NK-92 treated with Interleukin-12 subunit alpha and Interleukin-12 subunit beta, amount 100 ng/mL, for 24 hours (cell line): ENCODE measurements at places on chromosomes 2 and 18.

DNA sequence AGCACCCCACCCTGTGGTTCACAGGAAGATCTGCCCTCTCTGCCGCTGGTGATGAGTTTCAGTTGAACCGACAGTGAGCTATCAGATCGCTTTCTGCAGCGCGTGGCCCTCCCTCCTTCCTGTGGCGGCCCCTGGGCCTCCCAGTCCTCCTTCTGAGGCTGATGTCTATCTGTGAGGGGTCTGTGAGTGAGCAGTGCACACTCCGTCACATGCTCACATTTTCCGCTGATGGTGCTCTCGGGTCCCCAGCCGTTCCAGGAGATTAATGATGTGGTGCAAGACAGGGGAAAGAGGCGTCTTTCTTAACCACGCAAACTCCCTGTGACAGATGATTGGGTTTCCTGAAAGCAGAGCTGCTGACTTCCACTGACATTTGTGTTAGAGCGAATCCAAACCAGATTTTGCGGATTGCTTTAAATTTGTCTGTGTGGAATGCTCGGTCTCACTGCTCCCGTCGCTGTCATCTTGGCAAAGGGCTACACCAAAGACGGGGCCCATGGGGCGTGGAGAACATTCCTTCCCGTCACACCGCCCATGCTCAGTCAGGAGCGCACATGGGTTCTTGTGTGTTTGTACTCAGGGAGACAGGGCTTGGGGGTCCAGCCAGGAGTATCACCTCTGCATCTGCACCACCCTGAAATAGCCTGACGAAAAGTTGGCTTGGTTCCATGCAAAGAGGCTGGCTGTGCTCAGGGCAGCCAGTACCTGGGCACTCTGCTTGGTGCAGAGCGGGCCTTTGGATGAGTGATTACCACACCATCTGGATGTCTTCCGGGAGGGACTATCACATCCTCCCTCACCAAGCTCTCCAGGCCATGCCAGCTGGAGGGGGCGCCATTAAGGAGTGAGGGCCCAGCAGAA is 154.7 kb upstream of the HS6ST1 start:
- DNase-seq: no peak

DNA sequence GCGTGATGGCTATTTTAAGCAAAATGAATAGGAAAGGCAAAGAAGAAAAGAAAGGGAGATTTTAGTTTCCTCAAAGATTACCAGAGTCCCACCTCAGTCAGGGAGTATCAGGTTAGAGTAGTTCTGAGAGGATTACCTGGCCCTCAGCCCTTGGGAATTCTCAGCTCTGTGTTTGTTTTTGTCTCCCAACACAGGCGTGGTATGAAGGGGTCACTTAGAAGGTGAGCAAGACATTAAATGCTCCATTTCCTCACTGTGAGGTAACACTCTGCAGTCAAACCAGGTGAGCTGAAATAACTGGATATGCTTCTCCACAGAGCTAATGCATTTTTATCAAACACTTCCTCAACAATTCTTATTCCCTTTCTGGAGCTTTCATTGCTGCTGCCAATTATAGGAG is 232.2 kb downstream of the IKZF2 start:
- DNase-seq: no peak

DNA sequence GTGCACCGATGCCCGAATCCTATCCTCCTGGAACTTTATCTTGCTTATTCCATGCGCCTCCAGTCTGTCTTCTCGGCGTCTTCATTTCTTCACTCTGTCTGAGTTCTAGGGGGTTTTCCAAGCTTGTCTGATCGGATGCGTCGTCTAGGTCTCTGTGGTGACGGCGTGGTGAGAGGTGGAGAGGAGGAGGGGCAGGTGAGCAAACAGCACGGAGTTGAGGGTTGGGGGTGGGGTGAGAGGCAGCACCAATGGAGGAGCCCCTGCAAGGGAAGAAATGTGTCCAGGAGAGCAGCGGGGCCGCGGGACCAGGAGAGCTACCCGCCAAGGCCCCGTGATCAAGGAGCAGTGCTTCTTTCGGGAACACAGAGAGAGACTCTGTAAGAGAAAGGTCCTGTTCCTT is 131.3 kb upstream of the TWIST2 start:
- DNase-seq: no peak

DNA sequence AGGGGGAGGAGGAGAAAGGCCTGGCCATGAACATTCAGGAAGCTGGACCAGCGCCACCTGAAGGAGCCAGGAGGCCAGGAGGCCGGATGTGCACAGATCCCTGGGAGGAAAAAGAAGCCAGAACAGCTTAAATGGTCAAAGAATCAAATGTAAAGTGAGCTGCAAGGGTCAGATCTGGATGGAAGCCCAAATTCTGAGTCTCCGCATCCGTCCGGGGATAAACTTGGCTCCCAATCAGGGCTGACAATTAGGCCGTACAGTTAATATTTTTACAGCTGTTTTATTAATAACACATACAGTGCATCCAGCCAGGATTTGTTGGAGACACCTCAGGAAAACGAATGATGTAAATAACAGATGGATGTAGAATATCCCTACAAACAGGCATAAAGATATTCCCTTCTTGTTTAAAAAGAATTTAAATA is 495.1 kb upstream of the TCF4 start:
- no peak for DNase-seq

- DNase-seq: peak; percentile 32
Observed at GRCh38 chr2:151999053-151999452, 99.8 kb downstream of the CACNB4 start.

- no peak for DNase-seq
Observed at GRCh38 chr2:127648321-127648720, 2.4 kb downstream of the GPR17 start.

DNA sequence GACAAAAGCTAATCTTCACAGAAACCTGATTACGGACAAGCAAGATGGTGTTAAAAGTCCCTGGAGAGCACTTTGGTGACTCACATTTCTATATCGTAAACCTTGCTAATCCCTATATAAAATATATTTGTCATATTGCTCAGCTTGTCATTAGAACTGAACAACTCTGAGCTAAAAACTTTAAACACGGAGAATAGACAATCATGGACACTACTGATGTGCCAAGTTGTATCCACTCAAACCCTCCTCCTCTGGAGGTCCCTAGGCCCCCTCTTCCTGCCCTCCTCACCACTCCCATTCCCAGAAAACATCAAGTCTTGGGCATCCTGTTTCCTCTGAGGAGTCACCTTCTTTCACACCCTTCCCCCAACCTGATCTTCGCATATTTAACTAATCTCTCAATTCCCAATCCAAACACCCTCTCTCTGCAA is 138.7 kb upstream of the PID1 start:
- no peak for DNase-seq

DNA sequence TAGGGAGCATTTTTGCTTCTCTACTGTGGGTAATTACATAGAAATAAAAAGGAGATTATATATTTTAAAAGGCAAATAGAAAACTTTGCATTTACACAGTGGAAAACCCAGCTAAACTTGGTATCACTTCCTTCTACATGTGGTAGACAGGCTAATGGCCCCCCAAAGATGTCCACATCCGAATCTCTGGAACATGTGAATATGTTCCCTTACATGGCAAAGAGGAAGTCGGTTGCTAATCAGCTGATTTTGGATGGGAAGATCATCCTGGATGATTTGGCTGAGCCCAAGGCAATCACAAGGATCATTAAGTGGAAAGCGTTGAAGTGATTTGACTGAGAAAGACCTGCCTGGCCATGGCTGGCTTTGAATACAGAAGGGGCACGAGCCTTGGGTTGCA is 26.2 kb downstream of the CREG2 start:
- no peak for DNase-seq

DNA sequence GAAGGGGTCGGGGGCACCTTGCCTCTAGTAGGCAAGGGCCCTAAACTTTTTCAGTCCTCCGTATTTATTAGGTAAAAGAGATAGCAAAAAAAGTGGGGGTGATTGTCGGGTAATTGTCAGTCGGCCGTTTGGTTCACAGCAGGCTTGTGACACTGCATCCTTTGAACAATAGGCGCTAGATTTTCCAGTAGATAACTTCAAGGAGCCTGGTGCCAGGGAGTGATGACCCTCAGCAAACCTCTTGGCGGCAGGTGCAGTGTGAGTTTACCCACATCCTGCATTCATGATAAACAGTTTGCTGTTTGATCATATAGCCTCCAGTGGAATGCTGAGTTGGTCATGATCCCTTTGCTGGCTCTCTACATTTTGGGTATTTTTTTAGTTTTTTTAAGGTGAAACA is 22.9 kb downstream of the SERPINB8 start:
- DNase-seq: no peak

GRCh38 chr18:77339623-77340022 is 90.0 kb downstream of the GALR1 start:
- no peak for DNase-seq

DNA sequence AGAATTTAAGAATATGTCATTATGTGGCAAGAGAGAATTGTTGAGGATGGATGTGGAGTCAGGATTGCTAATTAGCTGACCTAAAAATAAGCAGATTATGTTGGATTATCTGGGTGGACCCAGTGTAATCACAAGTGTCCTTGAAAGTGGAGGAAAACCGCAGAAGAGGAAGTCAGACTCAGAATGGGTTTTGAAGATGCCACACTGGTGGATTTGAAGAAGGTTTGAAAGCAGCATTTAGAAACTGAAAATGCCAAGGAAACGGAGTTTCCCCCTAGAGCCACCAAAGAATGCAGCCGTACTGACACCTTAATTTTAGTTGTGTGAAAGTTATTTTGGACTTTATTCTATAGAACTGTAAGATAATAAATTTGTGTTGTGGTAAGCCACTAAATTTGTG is 41.6 kb upstream of the DPP10 start:
- no peak for DNase-seq

DNA sequence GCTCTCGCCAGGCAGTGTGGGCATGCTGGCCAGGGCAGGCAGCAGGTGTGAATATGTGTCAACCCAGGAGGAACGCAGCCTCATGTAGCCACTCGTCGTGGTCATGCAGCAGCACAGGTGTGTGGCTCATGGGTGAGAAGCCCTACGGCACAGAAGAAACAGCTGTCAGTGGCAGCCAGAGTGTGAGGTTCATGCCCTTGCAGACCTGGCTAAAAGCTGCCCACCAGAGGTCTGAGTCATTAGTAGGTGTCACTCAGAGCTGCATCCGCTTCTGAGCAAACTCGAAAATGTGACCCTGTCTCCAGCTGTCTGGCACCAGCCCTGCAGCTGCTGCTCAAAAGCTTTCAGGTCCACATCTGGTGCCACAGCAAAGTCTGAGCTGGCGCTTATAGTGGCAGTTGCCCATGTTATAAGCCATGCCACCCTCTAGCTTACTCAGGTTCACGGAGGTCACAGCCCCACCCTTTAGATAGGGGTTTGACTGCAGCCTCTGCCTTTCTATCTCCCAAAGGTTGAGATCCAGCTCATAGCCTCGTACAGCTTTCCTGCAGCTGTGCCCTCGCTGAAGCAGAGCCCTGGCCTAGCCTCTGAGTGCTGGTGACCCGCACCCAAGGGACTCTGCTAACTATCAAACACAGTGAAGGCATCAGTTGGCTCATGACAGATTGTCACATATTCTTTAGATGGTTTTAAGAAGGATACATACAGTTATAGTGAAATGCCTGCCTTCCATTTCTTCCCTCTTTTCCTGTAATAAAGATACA is 195.0 kb downstream of the CCDC102B start:
- DNase-seq: peak; percentile 32

GRCh38 chr2:46116553-46116991 is 180.6 kb upstream of the EPAS1 start:
- DNase-seq: no peak

GRCh38 chr2:129709956-129710598 is 269.4 kb upstream of the RAB6C start:
- DNase-seq: no peak

GRCh38 chr2:30940839-30941238 is 133.6 kb upstream of the CAPN13 start:
- DNase-seq: no peak

- DNase-seq: no peak
Observed at GRCh38 chr2:68000170-68000825, 62.5 kb downstream of the C1D start.

- no peak for DNase-seq
Observed at GRCh38 chr2:138829326-138829919, 49.2 kb upstream of the NXPH2 start.

GRCh38 chr2:45209875-45210274 is 200.6 kb upstream of the SIX2 start:
- no peak for DNase-seq

GRCh38 chr18:22538426-22538825 is 120.7 kb upstream of the CTAGE1 start:
- no peak for DNase-seq

DNA sequence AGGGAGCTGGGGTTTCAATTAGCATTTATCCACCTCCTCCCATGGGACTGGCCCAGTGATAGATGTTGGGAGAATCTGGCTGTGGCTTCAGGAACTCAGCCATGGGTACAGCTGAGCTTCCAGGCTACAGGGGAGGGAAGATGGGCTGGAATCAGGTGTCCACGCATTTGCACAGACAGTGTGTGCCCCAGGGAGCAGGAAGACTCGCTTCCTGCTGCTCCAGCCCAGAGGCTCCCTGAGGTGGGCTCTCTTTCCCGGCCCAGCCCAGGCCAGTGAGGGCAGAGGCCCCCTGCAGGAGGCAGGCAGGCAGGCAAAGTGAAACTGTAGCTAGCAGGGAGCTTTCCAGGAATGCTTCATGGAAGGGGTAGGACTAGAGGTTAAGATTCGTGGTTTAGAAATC is 28.7 kb downstream of the DYSF start:
- no peak for DNase-seq

DNA sequence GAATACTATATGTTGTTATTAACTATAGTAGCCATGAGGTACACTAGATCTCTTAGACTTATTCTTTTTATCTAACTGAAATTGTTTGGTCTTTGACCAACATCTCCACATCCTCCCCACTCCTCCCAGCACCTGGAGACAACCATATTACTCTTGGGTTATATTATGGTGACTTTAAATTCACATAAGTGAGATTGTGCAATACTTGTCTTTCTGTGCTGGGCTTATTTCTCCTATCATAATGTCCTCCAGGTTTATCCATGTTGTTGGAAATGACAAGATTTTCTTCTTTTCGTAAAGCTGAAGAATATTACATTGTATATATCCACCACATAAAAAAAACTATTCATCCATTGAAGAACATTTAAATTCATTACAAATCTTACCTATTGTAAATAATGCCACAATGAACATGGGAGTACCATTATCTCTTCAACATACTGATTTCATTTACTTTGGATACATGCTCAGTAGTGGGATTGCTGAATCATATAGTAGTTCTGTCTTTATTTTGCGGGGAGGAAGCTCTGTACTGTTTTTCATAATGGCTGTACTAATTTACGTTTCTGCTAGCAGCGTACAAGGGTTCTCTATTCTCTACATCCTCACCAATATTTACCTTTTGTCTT is 159.2 kb upstream of the SCN7A start:
- DNase-seq: no peak

GRCh38 chr18:62828852-62829251 is 113.5 kb downstream of the PHLPP1 start:
- no peak for DNase-seq

GRCh38 chr2:2846332-2847208 is 515.5 kb upstream of the MYT1L start:
- no peak for DNase-seq

- peak; percentile 87 for DNase-seq
Observed at GRCh38 chr2:156332534-156333273, at the start of gene NR4A2. Gene NR4A2 (minus strand): TSS chr2:156332721. CDS start chr2:156330186, 2,535 bp downstream.

- no peak for DNase-seq
Observed at GRCh38 chr18:40935423-40935822, 1019.6 kb upstream of the PIK3C3 start.
